ENCODE measurements at places on chromosomes 7 and 10. TPM values are rescaled to one million over a fixed set of nuclear protein-coding genes. Genes with fewer than 3 reads are reported as not detected.

GRCh38 chr10:97713339-97713825, at the start of gene MARVELD1:
Gene MARVELD1, plus strand, starts transcription at chr10:97713730. Its CDS starts 147 bp downstream, at chr10:97713877.
- H3K4me3 ChIP-seq: peak within 1 kb of the TSS; percentile 93
- no peaks in the 10 kb centered on the region for H3K36me3 ChIP-seq
- H3K4me1 ChIP-seq: peaks cover 15% of the 10 kb centered on the region
- peak within 1 kb of the TSS; percentile 84 for H3K27ac ChIP-seq
- H3K27me3 ChIP-seq: peaks cover 28% of the 10 kb centered on the region

- H3K36me3 ChIP-seq: no peaks in the 10 kb centered on the region
- H3K27me3 ChIP-seq: peaks cover 5% of the 10 kb centered on the region
- H3K27ac ChIP-seq: no peak overlapping the region
- no peaks in the 10 kb centered on the region for H3K4me1 ChIP-seq
- no peak for DNase-seq
- no peak overlapping the region for H3K4me3 ChIP-seq
These were observed 118.9 kb upstream of the NRP1 start for GRCh38 chr10:33453081-33454025.

The CTAGE4 gene
- total RNA-seq: 1.4 TPM

The CYREN gene
- 39.7 TPM for total RNA-seq

GRCh38 chr10:1530871-1531517, 206.3 kb downstream of the ADARB2 start:
- no peak overlapping the region for H3K4me3 ChIP-seq
- no peaks in the 10 kb centered on the region for H3K36me3 ChIP-seq
- H3K27me3 ChIP-seq: no peaks in the 10 kb centered on the region
- DNase-seq: no peak

- DNase-seq: no peak
- no peaks in the 10 kb centered on the region for H3K27me3 ChIP-seq
- H3K36me3 ChIP-seq: peaks cover 20% of the 10 kb centered on the region
- peak overlapping the region; percentile 20 for H3K27ac ChIP-seq
- no peaks in the 10 kb centered on the region for H3K4me1 ChIP-seq
These were observed 214.2 kb downstream of the ANK3 start for GRCh38 chr10:60175441-60175971.

DNA sequence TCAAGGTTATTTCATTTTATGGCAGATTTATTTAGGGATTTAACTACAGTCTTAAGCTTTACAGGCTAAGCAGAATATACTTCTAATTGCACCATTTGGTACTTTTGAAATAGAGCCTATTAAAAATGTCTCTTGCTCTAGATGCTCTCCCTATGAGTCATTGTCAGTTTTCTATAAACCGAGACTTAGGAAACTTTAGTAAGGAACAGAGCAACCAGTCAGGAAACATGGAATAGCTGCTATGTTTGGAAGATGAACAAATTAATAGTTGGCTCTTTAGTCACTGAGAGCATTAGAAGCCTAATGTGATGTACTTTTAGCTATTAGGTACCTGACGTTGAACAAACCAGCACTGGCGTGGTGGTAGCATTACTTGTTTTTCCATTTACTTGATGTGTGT, 35.3 kb downstream of the INPP5F start:
- H3K4me1 ChIP-seq: peaks cover 2% of the 10 kb centered on the region
- H3K27ac ChIP-seq: no peak overlapping the region
- no peaks in the 10 kb centered on the region for H3K27me3 ChIP-seq
- no peak for DNase-seq
- peaks cover 8% of the 10 kb centered on the region for H3K36me3 ChIP-seq

GRCh38 chr10:34058845-34059614, 724.6 kb upstream of the NRP1 start:
- no peaks in the 10 kb centered on the region for H3K36me3 ChIP-seq
- H3K27ac ChIP-seq: no peak overlapping the region
- no peak for DNase-seq
- no peaks in the 10 kb centered on the region for H3K4me1 ChIP-seq
- no peaks in the 10 kb centered on the region for H3K27me3 ChIP-seq

The GCK gene
- total RNA-seq: not detected

The SPDYE2 gene
- total RNA-seq: not detected

- H3K4me3 ChIP-seq: no peak overlapping the region
- H3K4me1 ChIP-seq: no peaks in the 10 kb centered on the region
- no peak overlapping the region for H3K27ac ChIP-seq
- no peaks in the 10 kb centered on the region for H3K36me3 ChIP-seq
- DNase-seq: no peak
- H3K27me3 ChIP-seq: no peaks in the 10 kb centered on the region
These were observed 48.9 kb upstream of the IGFBP3 start for GRCh38 chr7:45969940-45970339.

- H3K27ac ChIP-seq: no peak overlapping the region
- no peaks in the 10 kb centered on the region for H3K27me3 ChIP-seq
These were observed 116.4 kb upstream of the ITGB1 start for GRCh38 chr10:33074443-33074842.

DNA sequence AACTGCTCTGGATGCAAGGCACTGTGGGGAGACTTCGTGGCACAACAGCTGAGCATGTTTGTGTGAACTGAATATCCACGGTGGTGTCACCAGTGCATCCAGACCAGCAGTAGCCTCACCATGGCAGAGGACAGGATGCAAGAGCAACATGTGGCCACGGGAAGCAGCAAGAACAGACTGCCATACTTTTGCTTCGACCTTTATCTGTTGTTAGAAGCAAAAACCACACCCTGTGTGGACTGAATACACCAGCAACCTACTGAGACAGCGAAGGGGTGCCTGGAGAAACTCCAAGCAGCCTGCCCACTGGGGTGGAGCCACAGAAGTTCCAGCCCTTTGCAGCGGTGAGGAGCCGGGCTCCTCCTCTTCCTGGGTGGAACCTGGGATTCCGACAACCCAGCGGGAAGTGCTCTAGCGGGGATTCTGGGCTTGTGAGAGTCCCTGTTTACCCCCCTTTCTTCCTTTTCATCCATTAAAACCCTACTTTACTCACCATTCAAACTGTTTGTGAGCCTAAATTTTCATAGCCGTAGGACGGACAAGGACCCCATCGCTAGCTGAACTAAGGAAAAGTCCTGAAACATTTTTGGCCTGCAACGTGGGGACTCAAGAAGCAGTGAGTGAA, 584.9 kb downstream of the GRM8 start:
- H3K36me3 ChIP-seq: no peaks in the 10 kb centered on the region
- H3K4me1 ChIP-seq: no peaks in the 10 kb centered on the region
- no peak overlapping the region for H3K27ac ChIP-seq
- DNase-seq: no peak
- no peaks in the 10 kb centered on the region for H3K27me3 ChIP-seq

GRCh38 chr7:130945411-130945811, 211.4 kb upstream of the KLF14 start:
- no peak for DNase-seq
- peak overlapping the region; percentile 27 for H3K4me3 ChIP-seq
- H3K36me3 ChIP-seq: peaks cover 70% of the 10 kb centered on the region
- H3K27ac ChIP-seq: peak overlapping the region; percentile 67

DNA sequence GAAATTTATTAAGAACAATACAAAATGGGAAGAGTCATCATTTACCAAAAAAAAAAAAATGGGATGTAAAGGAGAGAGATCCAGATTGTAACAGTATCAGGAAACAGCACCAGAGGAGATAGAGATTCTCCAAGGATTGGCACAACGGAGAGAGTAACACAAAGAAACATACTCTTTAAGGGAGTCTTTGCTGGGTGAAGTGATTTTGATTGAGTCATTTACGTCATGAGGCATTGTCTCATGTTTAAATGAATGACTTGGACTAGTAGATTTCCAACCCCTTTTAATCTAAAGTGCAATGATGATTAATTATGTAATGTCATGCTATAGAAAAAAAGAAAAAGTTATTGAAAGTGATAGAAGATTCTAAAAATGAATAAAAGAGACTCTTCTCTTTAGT, 68.8 kb downstream of the ITGB8 start:
- DNase-seq: no peak
- no peaks in the 10 kb centered on the region for H3K36me3 ChIP-seq
- H3K27ac ChIP-seq: no peak overlapping the region
- no peaks in the 10 kb centered on the region for H3K27me3 ChIP-seq
- no peaks in the 10 kb centered on the region for H3K4me1 ChIP-seq

DNA sequence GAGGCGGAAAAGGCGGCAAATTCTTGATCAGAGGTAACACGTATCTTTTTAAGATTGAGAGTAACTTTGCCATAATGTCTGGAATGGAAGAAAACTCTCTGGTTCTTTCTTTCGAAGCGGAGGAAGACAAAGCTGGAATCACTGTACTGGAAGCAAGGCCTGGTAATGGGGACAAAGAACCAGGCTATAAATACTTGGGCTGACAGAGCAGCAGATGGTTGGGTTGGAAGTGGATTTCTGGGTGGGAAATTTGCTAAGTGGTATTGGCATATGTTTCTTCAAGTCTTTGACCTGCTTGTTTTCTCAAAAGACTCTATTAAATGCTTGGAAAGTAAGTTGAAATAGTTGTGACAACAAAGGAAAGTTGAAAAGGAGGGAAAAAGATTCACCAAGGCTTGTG, 87.3 kb upstream of the SFMBT2 start:
- no peaks in the 10 kb centered on the region for H3K27me3 ChIP-seq
- no peak overlapping the region for H3K4me3 ChIP-seq
- peaks cover 2% of the 10 kb centered on the region for H3K36me3 ChIP-seq
- peaks cover 41% of the 10 kb centered on the region for H3K4me1 ChIP-seq

DNA sequence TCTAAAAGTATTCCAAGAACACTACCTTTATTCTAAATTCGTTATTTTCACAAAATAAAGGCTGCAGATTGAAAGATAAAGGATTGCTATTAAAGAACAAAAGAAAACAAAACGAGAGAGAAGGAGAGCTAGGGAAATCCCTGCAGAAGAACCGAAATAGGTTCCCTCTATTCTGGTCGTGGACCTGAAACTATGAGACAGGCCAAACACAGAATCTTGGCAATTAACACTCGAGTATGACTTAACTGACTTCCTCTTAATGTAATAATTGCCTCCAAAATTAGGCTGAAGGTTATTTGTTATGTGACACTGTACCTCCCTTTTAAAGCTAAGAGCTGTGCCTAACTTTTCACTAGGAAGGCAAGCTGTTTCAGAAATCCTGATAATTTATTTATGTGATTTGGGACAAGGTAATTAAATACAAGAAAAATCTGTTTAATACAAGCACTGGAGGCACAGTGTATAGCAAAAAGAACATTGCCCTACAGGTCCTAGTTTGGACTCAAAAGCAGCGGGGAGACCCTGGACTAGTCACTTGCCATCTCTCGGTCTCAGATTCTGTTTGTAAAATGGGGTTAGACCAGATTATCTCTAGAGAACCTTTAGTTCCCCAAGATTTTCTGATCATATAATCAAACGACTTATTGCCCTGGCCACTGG, 11.6 kb downstream of the NAMPT start:
- H3K4me1 ChIP-seq: peaks cover 17% of the 10 kb centered on the region
- no peak overlapping the region for H3K4me3 ChIP-seq
- DNase-seq: no peak
- peaks cover 57% of the 10 kb centered on the region for H3K36me3 ChIP-seq
- H3K27ac ChIP-seq: no peak overlapping the region

- peaks cover 11% of the 10 kb centered on the region for H3K4me1 ChIP-seq
- peaks cover 19% of the 10 kb centered on the region for H3K36me3 ChIP-seq
- H3K4me3 ChIP-seq: no peak overlapping the region
These were observed 43.6 kb downstream of the GUSB start for GRCh38 chr7:65938336-65938895.

- DNase-seq: no peak
- no peak overlapping the region for H3K27ac ChIP-seq
- H3K36me3 ChIP-seq: peaks cover 3% of the 10 kb centered on the region
These were observed 135.3 kb downstream of the MAD1L1 start for GRCh38 chr7:2097492-2097891.

DNA sequence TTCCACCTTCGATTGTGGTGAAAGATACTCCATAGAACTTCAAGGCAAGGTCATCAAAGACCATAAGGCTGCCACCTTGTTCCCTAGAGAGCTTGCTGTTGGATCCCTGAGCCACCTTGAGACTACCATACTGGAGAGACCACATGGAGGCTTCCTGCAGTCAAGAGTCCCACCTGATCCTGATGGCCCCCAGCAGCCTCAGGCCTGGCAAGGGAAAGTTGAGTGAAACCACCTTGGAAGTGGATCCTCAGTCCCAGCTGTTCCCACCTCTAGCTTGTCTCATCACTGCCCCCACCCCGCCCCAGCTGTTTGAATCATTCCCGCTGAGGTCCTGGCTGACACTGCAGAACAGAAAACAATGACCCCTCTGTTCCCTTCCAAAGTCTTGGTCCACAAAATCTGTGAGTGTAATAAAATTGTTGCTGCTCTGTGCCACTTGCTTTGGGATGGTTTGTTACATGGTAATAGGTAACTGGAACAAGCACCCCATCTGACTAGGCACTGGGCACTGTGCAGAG, 32.0 kb downstream of the PRLHR start:
- DNase-seq: no peak
- H3K4me3 ChIP-seq: no peak overlapping the region
- no peak overlapping the region for H3K27ac ChIP-seq
- peaks cover 22% of the 10 kb centered on the region for H3K27me3 ChIP-seq

DNA sequence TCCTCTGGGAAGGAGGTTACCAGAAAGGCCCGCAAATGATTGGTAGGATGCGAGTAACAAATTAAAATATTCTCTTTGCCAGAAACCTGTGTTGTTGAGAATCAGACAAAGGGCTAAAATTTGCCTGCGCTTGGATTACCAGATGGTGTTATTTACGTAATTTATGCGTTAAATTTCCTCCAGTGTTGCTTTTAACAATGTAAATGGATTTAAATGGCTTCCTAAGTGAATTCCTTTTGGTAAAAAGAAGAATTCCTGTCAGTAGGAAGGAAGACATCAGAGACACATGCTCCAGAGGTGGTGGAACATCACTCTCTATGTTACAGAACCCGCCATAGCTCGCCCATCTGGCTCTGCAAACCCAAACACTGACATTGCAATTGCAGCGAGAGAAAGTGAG, 520.6 kb downstream of the GALNT17 start:
- H3K4me1 ChIP-seq: no peaks in the 10 kb centered on the region
- no peak overlapping the region for H3K27ac ChIP-seq
- no peaks in the 10 kb centered on the region for H3K36me3 ChIP-seq
- DNase-seq: no peak
- H3K4me3 ChIP-seq: no peak overlapping the region

DNA sequence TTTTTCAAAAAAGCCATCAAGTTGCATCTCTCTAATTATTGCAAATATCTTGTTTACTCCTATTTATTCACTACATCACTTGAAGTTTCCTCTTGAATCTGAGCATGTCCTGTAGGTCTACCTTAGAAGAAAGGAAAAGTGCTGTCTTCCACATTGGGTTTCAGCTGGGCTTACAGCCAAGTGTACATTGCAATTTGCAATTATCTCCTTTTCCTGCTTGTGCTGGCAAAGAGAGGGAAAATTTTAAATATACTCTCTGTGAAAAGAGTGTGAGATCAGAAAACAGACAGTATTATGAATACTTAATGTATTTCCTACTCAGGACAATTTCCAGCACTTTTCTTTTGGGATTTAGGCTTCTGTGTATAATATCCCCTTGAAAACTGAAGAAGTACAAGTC, 839.7 kb downstream of the CNTNAP2 start:
- no peaks in the 10 kb centered on the region for H3K36me3 ChIP-seq
- H3K4me3 ChIP-seq: no peak overlapping the region
- H3K27me3 ChIP-seq: no peaks in the 10 kb centered on the region
- DNase-seq: no peak
- H3K4me1 ChIP-seq: no peaks in the 10 kb centered on the region

GRCh38 chr10:24453404-24453830, 244.5 kb downstream of the KIAA1217 start:
- no peak overlapping the region for H3K27ac ChIP-seq
- H3K27me3 ChIP-seq: peaks cover 11% of the 10 kb centered on the region
- no peaks in the 10 kb centered on the region for H3K36me3 ChIP-seq
- peaks cover 6% of the 10 kb centered on the region for H3K4me1 ChIP-seq
- H3K4me3 ChIP-seq: no peak overlapping the region

The NEUROD6 gene
- not detected for total RNA-seq
